ENCODE measurements at places on chromosomes 7 and 10.

DNA sequence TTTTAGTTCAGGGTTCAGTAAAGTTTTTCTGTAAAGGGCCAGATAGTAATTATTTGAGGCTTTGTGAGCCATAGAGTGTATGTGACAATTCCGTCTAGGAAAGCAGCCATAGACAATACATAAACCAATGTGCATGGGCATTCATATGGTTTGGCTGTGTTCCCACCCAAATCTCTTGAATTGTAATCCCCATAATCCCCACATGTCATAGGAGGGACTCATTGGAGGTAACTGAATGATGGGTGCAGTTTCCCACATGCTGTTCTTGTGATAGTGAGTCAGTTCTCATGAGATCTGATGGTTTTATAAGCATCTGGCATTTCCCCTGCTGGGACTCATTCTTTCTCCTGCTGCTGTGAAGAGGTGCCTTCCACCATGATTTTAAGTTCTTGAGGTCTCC is 29.9 kb downstream of the SEC61G start:
- DNase-seq = no peak

DNA sequence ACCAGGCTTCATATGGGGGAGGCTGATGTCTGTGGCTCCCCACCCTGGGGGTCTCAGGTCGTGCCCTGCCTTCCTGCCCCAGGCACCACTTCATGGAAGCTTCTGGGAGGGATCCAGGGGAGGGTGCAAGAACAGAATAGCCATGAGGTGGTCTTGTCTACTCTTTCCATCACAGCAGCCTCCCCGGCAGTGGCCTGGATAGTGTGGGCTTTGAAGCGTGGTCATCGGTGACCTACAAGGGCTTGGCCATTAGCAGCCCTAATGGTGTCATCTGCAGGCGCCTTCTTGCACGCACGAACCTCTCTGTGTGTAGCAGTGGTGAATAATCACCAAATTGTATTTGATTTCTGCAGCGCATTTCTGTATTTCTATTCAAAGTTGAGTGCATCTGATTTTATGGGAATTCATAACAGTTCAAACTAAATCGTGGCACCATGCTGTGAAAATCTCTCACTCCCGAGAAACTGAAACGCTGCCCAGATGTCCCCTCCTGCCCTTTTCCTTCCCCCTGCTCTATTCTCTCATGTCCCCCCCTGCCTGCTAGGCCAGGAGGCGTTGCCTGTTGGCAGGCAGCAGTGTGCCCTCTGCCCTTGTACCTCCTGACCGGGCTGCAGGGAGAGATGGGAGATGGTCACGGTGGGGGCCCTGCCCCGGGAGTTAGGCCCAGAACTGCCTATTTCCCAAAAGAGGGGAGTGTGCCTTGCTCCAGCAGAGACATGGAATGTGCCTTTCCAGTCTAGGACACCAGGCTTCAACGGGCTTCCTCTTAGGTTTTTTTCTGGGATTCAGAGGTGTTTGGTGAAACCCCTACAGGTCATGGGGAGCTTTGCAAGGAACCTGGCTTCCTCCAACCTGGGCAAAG is 34.8 kb downstream of the CDH23 start:
- no peak for DNase-seq

DNA sequence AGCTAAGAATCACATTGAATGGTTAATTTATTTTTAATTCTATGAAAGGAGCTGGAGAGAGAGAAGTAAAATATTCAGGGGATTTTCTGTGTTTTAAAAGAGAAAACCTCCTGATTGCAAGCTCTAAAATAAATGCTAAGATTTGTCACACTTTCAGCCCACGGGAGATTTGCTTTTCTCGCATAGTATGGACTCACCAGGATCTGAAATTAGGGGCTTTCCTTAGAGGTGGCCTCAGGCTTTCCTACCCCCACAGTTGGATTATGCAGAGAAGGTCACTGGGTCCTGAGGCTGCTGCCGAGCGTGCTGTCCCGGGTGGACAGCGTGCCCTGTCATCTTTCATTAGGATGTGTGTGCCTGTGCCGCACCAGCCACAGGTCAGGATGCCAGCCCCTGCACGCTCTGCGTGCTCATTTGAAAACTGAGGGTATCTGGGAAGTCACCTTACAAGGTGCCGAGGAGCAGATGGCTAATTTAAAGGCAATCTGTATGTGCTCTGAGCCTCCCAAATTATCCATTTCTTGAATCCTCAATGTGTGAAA is 258.8 kb downstream of the CELF2 start:
- no peak for DNase-seq

- DNase-seq = no peak
Observed at GRCh38 chr10:67608001-67608400, 88.0 kb downstream of the CTNNA3 start.

DNA sequence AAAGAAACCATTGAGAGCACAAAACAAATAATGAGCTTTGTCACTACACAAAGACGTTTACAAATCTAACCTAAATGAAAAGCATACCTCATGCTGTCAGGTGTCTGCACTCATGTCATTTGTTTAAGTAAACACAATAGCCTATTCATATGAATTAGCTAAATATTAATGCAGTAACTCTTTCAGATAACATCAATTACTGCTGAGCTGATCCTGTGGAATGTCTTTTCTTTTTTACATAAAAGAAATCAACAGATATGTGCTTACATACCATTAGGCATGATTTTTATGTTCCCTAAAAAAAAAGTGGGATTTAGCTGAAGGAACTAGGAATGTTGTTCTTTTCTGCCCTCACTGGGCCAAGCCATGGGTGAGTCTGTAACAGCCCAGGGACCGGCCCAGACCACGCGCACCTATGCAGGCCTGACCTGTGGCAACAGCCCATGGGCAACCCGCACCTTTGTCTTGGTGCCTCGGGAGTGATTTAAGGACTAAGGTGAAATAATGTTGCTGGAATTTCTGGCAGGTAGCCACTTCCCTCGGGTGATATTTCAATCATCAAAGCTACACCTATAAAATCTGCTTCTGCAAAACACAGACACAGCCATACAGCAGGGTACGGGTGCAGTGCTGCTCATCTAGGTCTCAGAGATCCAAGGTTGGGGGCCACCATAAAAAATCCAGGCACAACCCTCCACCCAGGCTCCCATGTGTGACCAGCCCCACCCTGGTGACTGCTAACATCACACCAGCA is 44.6 kb downstream of the FGFR2 start:
- DNase-seq = no peak

DNA sequence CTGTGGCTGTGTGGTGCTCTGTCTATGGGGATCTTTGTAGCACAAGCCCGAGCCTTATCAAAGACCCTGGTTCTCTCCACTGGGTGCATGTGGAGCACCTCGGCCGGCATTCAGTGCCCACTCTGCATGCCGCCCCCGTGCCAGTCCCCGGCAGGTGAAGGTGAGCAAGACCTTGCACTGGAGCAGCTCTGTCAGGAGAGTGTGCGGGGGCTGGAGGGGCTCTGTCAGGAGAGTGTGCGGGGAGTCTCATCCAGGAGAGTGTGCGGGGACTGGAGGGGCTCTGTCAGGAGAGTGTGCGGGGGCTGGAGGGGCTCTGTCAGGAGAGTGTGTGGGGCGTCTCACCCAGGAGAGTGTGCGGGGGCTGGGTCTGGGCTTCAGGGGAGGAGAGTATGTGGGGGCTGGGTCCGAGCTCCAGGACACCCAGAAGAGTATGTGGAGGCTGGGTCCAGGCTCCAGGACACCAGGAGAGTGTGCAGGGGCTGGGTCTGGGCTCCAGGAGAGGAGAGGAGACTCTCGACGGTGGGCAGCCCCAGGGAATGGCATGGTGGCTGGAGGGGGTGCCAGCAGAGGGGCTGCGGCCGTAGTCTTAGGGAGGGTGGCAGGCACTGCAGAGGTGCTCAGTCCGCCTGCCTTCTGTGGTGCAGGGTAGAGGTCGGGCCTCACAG is 40.8 kb downstream of the INPP5A start:
- DNase-seq = no peak

- no peak for DNase-seq
Observed at GRCh38 chr10:51789903-51790302, 90.5 kb upstream of the CSTF2T start.

DNA sequence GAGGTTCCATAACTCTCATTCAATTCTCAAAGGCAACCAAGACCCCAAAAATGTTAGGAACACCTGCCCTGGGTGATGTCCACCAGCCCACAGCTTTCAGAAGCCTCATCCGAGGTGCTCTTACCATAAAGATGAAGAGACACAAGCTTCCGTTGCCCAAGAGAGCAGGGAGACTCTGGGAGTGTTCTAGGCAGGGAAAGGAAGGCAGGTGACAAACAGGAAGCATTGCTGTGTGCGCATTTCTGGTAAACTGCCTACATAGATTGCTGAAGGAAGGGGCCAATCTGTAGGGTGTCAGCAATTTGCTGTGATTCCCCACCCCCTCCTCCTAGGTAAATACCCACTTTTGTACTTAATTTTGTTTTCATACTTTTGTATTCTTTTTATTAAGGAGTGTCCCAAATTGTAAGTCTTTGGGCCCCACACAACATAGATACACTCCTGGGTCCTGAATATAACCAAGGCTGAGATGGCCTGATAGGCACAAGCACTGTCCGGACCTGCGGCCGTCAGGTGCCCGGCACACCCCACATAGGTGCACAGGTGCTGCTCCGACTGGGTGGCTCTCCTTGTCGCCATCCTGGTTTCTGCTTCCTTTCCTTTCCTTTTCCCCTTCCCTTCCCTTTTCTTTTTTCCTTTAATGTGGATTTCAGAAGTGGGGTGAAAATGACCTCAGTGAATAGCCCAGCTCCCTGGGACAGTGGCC is 51.4 kb upstream of the SMNDC1 start:
- DNase-seq = no peak

DNA sequence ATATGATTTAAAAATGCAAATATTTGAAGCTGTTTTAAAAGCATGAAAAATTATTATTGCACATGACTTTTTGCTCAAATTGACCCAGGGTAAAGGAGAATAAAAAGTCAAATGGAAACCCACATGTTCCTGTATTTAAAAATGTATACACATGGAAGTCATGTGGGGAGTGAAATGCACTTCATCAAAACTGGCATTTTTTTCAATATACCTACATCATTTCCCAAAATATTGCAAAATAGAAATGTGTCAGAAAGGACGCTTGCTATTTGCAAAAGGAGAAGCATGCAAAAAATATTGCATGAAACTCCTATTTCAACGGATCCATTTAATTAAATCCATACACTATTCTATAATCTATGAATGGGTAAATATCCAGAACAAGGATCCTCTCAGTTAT is 117.0 kb downstream of the POU6F2 start:
- DNase-seq = no peak

GRCh38 chr10:61605221-61605620 is 57.5 kb upstream of the CABCOCO1 start:
- DNase-seq = no peak

DNA sequence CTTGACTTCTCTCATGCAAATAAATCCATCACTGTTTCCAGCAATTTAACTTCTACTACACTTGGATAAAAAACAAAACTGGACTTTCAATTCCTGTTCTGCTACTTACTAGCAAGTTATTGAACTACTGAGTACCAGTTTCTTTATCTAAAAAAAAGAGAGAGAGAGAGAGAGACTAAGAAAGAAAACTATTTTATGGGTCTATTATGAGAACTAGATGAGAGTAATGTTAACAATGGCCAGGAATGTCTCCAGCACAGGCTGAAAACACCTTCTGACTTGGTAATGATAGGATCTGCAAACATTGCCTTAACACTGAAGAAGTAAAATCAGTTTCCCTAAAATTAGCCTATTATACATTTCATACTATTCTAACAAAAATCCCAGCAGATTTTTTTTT is 5.2 kb downstream of the TSPAN12 start:
- no peak for DNase-seq

DNA sequence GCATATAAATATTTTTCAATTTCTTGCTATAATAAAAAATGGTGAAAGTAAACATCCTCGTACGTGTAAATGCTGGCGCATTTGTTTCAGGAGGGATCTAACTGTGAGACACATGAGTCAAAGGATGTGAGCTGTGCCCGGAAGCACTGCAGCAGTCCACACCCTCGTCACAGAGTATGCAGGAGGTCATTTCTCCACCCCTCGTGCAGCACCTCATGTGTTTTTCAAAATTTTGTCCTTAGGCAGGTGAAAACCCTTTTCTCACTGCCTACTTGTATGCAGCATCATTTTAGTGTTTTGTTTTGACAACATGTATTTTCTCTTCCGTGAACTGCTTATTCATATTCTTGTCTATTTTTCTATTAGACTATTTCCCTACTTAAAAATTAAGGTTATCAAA is 162.7 kb downstream of the AVL9 start:
- no peak for DNase-seq

DNA sequence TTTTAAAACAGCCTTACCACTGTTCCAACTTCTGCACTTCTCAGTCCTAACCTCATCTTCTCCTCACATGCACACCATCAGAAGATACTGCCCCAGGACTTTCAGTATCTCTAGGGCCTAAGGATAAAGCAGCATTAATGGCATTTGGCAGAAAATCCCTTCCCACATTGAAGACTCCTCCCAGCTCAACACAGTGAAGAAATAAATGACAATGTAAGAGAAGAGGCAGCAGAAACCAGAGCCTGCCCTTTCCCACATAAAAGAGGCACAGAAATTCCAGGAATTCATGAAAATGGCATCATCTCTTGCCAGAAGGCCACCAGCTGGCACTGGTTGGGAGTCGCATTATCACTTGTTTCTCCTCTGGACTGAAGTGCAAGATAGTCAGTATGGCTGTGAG is 3.7 kb downstream of the GCC1 start:
- DNase-seq = no peak

DNA sequence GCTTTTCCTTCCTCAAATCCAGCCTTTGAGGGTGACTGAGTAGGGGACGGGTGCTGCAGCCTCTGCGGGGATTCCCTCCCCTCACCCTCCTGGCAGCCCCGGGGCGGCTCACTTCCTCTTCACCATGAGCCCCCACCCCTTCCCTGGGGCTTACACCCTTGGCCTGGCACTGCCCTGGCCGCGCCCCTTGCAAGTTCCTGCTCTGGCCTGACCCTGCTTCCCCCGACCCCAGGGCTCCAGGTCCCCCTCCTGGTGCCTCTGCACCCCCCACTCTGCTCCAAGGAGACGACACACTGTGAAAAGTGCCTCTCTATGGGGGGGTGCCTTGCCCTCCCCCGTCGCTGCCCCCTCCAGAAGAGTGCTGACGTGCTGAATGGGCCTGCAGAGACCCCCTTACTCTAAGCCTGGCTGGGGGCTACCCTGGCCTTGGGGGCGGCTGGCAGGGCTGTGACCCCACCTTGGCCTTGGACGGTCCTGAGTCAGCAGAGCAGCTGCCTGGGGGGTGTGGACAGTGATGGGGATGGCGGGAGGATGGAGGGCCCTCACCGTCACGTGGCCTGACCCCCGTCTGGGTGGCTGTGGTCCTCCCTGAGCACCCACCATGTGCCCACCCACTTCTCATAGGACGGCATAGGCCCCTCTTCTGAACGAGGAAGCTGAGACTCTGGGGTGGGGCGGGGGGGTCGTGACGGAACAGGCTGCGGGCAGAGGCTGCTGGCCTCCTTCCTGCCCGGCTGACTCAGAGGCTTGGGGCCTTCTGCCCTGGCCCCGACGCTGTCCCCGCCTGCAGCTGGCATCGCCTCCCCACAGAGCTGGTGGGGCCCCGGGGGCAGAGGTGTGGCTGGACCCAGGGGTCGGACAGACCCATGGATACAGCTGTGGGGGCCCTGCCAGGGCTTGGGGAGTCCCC is 9.8 kb downstream of the LFNG start:
- DNase-seq = peak; percentile 59

DNA sequence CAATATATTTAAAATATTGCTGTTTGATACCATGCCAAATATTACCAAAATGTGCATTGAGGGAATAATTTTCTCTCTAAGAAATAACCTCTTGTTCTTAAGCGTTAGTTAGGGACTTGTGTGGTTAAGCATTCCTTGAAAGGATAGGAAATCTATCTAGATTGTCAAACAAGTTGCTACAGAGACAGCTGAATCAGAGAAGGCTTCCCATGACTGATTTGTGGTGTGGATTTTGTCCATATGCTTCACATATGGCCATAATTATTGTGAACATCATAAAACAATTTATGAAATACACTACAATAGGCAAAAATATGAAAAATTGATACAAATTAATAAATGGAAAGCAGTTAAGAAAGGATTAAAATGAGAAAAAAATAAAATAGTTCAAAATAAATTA is 96.3 kb downstream of the GNAT3 start:
- DNase-seq = no peak

All from T-helper 9 cell (primary cell).